ENCODE measurements at places on chromosomes 1 and 21. TPM values are rescaled to one million over a fixed set of nuclear protein-coding genes. Genes with fewer than 3 reads are reported as not detected.

DNA sequence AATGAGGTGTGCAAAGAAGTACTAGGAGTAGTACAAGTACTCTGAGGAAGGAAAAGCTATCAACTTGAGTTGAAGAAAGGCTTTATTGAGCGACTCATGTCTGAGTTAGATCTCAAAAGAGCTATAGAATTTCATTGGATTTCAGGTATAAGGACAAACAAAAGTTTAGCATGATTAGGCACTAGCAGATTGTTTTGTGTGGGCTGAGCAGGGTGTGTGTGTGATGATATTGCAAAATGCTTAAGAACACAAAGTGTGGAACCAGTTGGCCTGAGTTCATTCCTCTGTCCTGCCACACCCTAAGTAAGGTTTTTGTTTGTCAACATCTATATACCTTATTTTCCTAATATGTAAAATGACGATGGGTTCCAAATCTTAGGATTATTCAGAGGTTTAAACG lies 158.9 kb downstream of the KCNK2 start:
- DNase-seq: no peak

DNA sequence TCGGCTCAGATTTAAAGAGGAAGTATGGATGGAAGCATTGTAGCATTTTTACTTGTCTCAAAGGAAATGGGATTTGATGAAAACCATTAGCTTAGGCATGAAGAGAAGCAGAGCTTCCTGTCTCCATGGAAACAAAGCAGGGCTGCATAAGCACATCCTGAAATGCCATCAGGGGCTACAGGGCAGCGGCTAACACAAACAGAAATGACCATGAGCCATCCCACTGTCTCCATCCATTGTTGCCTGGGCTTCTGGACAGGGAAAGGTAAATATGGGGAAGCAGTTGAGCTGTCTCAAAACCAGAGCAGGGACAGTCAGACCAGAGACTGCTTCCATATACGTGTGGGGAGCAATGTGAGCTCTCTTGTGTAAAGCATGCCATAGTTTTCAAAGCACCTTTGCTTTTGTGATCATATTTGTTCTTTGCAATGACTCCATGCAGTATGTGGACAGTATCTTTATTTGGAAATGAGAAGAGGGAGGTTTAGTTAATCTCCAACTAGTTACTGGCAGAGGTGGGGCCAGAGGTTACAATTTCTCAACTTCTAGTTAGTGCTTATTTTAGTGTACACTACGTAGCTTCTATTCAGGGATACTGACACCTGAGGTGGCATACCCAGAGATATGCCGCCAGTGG lies 176.1 kb downstream of the CACNA1E start:
- DNase-seq: no peak

DNA sequence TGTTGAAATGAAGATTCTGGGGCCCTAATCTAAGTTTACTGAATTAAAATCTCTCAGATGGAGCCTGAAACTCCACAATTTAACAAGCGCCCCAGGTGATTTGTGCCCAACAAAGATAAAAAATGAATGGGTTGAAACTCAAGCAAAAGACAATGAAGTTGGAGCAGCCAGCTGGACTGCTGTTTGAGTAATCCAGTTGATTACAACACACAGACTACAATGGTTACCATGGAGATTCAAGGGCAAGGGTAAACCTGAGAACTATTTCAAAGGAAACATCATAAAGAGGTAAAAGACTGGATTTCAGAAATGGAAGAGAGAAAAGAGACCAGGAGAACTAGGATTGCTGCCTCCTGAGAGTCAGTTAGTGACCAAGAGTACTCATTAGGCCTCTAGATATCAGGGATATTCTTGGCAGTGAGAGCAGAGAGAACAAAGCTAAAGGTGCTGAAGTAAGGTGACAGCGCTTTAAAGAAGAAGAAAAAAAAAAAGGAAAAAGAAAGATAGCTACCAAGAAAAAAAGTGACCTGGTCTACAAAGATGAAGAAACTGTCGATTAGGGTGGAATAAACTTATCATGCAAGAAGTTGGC lies 44.5 kb downstream of the LRRC53 start:
- DNase-seq: no peak

DNA sequence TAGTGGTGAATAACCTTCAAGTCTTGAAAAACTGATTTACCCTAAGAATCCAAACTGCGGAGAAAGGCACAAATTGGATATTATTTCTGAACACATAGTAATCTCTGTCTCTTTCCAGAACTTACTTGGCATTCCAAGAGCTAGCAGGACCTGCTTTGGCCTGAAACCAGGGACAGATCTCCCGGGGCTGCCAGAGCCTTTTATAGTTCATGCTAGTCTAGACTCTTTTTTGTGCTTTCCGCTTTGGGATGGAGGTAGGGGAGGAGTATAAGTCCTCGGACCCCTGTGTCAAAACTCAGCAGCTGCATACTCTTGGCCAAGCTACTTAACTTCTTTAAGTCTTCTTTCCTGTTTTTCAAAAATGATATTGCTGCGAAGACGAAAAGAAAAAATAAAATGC lies 3.8 kb upstream of the RYR2 start:
- DNase-seq: no peak

GRCh38 chr1:63746129-63746864 lies 27.5 kb upstream of the ROR1 start:
- peak; percentile 96 for DNase-seq

DNA sequence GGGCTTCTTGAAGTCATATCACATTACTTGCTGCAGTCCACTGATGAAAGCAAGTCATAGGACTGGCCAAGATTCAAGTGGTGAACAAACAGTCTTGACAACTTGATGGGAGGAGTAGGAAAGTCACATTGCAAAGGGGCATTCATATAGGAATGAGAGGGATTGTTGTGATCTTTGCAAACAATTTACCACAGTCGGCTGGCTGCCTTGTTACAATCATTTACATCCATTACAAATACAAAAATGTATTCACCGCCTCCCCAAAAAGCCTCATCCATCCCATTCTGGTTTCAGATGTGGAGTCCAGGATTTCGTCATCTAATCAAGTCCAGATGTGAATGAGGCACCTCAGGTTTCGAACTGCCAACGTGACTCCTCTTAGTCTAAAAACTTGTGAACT lies 26.8 kb downstream of the GORAB start:
- DNase-seq: no peak

- DNase-seq: no peak
Observed at GRCh38 chr1:199752688-199753027, 274.9 kb upstream of the NR5A2 start.

DNA sequence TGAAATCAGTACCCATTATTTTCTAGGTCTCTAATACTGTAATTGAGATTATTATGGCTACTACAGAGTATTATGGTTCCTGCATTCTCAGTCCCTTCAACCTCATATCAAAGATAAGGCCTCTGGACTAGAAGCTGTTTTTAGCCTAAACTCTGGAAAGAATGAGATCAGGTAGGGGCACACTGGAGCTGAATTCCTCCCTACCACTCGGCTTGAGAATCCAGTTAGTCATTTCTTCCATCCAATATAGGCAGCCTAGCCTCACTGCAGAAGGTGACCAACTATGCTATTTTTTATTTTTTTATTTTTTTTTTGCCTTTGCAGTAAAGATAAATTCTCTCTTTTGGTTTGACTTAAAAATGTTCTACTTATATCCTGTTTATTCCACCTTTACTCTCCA lies 8.0 kb upstream of the HAX1 start:
- peak; percentile 14 for DNase-seq

GRCh38 chr1:12368646-12369045 lies 138.8 kb downstream of the VPS13D start:
- DNase-seq: no peak

- peak; percentile 32 for DNase-seq
Observed at GRCh38 chr1:110084227-110085078, 14.0 kb upstream of the ALX3 start.

GRCh38 chr1:223771469-223771813 lies 59.1 kb downstream of the CAPN2 start:
- no peak for DNase-seq

- no peak for DNase-seq
Observed at GRCh38 chr1:244065063-244065793, 14.1 kb downstream of the ZBTB18 start.

- DNase-seq: no peak
Observed at GRCh38 chr1:7558921-7559869, 211.9 kb upstream of the VAMP3 start.

GRCh38 chr1:21020151-21020550 lies 156.5 kb downstream of the EIF4G3 start:
- DNase-seq: peak; percentile 51

GRCh38 chr1:107344836-107345235 lies 204.0 kb downstream of the NTNG1 start:
- DNase-seq: no peak

- DNase-seq: no peak
Observed at GRCh38 chr1:158035976-158036583, 42.6 kb downstream of the KIRREL1 start.

DNA sequence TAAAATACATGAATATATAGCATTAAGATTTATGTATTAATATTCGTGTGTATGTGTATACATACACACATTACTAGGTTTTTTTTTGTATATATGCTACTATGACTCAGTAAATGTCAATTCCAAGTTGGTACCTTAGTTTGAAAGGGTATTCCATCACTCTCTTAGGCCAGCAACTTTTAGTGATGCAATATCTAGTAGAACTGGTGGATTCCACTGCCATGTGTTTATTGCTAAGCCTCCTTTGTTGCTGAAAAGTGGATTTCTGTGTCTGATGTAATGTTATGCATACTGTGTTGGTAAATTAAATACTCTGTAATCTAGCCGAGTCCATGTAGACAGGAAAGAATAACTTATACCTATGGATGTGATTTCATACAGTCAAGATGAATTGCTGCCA lies 16.9 kb upstream of the COL11A1 start:
- no peak for DNase-seq

- peak; percentile 90 for DNase-seq
Observed at GRCh38 chr1:226656601-226657277, 82.3 kb downstream of the ITPKB start.

PDE4B gene
- total RNA-seq: 8.2 TPM

VANGL2 gene
- 26.1 TPM for total RNA-seq

SLC9C2 gene
- total RNA-seq: not detected

VWA5B1 gene
- total RNA-seq: not detected

OR6F1 gene
- total RNA-seq: not detected

CDA gene
- total RNA-seq: not detected

CRYBG2 gene
- 1.8 TPM for total RNA-seq

IRF2BP2 gene
- 126 TPM for total RNA-seq

LCE2A gene
- total RNA-seq: not detected

ZDHHC18 gene
- 22.3 TPM for total RNA-seq

AIRE gene
- total RNA-seq: not detected
